Naive thymus-derived CD4-positive, alpha-beta T cell (primary cell): ENCODE measurements at places on chromosomes 13 and 19.

GRCh38 chr19:17379221-17379631, 2.1 kb upstream of the PLVAP start:
- no peak for DNase-seq

- no peak for DNase-seq
These were observed 309.4 kb upstream of the KLF12 start for GRCh38 chr13:74443631-74444030.

GRCh38 chr19:31459430-31459829, 110.2 kb upstream of the TSHZ3 start:
- DNase-seq: no peak

DNA sequence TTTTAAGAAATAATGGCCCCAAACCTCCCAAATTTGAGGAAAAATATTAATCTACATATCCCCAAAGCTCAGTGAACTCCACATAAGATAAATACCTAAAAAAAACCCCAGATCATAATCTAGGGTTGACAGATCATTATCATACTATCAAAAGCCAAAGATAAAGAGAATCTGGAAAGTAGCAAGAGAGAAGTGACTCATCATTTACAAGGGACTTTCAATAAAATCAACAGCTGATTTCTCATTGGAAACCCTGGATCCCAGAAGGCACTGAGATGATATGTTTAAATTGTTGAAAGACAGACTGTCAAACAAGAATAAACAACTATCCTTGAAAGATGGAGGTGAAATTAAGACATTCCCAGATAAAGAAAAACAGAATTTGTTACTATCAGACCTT, 199.3 kb downstream of the KCNRG start:
- DNase-seq: no peak

DNA sequence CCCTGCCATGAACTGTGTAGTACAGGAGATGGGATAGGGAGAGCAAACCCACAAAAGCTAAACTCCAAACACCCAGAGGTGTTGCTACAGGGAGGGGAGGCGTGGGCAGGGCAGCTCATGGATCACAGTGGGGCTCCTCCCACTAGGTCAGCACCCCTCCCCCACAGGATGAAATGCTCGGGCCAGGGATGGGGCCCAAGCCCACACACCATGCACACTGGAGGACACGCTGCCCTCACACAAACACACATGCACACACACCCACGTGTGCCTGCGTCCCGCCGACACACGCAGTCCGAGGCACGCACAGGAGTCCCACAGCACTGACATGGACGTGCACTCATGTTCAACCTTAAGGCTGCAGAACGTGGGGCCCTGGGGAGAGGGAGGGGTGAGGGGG, 6.0 kb upstream of the CCNP start:
- no peak for DNase-seq

DNA sequence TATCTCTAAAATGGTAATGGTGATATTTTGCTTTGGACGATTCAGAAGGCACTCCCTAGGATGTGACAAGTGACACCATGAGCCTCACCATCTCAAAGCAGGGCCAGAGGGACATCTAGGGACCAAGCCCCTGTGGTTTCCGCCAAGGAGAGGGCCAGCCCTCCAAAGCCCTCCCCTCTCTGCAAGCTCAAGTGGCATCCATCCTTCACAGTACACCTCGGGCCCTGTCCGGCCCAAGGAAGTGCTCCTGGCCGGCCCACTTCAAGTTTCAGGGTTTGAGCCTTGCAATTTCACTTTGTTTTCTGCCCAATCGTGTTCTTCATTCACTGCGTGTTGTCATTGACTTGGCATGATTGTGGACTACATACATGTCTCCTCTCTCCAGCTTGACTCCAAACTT, 82.5 kb downstream of the TSHZ3 start:
- DNase-seq: no peak

- DNase-seq: no peak
These were observed 12.1 kb upstream of the DACH1 start for GRCh38 chr13:71879129-71879535.

DNA sequence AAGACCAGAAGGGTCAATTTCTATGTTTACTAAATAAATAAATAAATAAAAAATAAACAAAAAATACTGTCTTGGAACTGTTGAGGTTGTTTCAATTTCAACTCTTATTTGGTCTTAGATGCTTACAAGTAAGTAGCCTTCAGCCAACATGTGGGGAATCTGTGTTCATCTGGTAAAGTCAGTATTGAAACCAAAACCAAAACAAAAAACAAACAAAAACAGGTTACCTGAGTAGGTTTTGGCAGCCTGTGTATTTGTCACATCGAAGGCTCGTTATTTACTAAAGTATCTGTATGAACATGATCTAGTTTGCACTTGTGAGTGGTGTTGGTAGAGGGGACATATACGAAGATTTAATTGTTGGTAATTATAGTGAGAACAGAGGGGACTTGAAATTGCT, 471.5 kb downstream of the SLITRK5 start:
- DNase-seq: no peak

GRCh38 chr19:41926763-41927496, 1.3 kb downstream of the ERFL start:
- no peak for DNase-seq

- no peak for DNase-seq
These were observed 32.7 kb upstream of the CYSLTR2 start for GRCh38 chr13:48621056-48621455.

GRCh38 chr19:4557971-4558941, 1.2 kb downstream of the SEMA6B start:
- peak; percentile 48 for DNase-seq

DNA sequence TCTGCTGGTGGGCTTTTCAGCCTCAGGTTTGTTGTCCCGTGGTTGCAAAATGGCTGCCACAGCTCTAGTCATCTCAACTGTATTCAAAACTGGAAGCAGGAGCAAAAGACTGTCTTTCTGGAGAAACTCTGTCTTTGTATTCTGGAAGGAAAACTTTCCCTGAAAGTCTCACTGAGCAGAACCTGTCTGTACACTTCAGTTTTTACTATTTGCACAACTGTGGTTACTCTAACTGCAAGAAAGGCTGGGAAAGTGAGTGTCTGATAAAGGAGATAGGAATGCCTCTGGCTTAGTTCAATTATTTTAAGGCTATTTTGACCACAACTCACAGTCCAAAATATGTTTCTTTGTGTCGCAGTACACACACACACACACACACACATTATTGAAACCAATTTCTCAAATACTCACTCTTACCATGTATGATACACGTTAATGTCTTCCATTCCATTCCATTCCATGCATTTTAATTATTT, 49.7 kb upstream of the EHD2 start:
- no peak for DNase-seq

- no peak for DNase-seq
These were observed 387.3 kb downstream of the PCDH17 start for GRCh38 chr13:58018865-58019264.

DNA sequence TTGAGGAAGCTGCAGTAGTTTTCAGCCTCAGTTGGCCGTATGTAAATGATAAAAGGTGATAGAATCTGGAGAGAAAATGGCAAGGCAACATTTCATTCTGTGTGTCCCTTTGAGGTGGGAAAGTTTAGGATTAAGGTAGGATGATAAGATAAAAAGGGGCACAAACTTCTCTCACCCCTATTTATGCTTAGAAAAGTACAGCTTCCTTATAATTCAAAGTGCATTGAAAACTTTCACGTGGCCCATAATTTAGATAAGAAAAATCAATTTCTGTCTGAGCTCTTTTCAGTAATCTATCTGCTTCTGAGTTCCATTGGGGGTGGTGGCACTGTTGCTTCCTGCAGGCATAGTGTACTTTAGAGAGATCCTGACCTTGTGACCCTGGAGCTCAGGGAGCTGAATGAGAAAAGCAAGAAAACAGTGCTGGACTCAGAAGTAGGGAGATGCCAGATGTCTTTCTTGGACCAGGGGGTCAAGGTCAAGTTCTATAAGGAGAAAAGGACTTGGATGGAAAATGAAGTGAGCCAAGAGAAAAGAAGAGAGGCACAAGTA, 187.3 kb downstream of the NDFIP2 start:
- no peak for DNase-seq

GRCh38 chr13:99689955-99690354, 188.7 kb downstream of the TM9SF2 start:
- no peak for DNase-seq

- no peak for DNase-seq
These were observed 50.2 kb downstream of the PEPD start for GRCh38 chr19:33471111-33471996.

GRCh38 chr19:58555369-58555885, 522 bp upstream of the CHMP2A start:
- no peak for DNase-seq

DNA sequence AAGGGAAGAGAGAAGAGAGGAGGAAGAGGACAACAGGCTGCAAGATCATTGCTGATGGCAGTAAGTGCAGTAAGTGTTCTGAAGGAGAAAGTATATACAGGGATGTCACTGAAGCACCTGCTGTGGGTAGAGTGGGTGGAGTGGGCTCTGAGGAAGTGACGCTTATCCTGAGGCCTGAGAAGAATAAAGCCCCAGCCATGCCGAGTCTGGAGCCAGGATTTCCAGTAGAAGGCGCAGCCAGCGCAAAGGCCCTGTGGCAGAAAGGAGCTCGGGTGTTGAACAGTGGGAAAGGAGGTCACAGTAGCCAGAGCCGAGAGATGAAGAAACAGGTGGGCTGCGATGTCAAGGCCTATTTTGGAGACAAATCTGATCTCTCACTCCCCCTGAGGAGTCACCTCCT, 31.8 kb upstream of the ADGRE5 start:
- no peak for DNase-seq

- DNase-seq: no peak
These were observed 1.2 kb downstream of the LONP1 start for GRCh38 chr19:5718579-5719273.

GRCh38 chr13:31587698-31588266, 151.5 kb upstream of the RXFP2 start:
- DNase-seq: no peak

DNA sequence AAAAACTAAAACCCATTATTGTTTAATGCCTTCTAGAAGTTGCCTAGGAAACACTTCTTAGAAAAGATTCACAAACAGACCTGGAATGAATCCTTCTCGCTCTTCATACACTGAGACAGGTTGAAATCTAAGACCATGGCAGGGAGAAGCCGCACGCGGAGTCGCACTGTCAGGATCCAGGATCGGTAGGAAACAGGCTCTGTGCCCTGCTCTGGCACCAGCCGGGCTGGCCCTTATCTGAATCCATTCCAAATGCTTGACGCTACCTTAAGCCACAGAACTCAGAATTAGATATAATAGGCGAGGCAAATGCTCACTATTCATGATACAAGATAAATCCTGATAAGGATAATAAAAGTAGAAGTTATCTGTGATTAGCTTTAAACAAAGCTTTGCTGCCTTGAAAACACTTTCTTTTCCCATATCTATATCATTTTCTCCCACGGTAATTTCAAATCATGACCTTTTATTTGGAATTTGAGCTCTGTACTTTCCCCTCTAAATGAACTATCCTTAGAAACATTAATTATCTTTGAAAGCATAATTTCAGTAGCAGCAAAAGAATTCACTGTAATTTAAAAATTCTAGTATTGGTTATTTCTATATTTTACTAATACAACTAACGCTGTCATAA, 385.6 kb downstream of the IRS2 start:
- no peak for DNase-seq

DNA sequence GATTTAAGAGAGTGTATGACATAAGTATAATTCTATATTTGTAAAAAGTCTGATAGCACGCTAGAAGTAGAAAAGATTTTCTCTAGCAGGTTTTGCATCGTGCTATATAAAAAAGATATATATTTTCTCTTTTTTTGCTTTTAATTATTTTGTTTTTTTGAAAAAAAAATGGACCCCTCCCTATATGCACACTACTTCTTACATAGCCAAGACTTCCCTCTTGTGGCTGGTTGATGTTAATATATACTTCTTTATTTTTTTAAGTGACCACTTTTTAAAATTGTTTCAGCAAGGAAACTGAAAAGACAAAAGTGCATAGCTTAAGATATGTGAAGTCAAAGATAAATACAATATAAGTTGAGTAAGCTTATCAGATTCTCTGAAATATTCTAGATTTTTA, 1202.8 kb downstream of the DIAPH3 start:
- DNase-seq: no peak

- no peak for DNase-seq
These were observed 32.3 kb downstream of the ADPRHL1 start for GRCh38 chr13:113420833-113421600.

DNA sequence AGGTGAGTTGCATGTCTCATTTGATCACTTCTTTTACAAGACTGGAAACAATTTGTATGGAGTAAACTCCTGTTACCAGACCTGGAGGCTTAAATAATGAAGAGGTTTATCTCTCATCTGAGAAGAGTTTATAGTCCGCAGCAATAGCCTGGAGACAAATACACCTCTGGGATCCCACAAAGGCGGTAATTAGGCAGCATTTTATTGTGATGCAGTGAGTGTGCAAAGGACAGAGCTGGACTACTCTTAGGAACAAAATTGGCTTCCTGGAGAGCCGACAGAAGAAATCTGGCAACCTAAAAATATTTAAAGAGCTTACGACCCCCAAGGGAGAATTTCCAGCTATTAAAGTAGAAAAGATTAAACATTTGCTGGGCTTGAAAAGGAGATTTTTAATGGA, 11.8 kb upstream of the KATNAL1 start:
- no peak for DNase-seq

- no peak for DNase-seq
These were observed 2.5 kb downstream of the SF3A2 start for GRCh38 chr19:2239173-2239572.
